ENCODE measurements at places on chromosomes 3 and 15. TPM values are rescaled to one million over a fixed set of nuclear protein-coding genes. Genes with fewer than 3 reads are reported as not detected.

The OIP5 gene
- 25.2 TPM for total RNA-seq

The CYP11A1 gene
- 1.0 TPM for total RNA-seq

DNA sequence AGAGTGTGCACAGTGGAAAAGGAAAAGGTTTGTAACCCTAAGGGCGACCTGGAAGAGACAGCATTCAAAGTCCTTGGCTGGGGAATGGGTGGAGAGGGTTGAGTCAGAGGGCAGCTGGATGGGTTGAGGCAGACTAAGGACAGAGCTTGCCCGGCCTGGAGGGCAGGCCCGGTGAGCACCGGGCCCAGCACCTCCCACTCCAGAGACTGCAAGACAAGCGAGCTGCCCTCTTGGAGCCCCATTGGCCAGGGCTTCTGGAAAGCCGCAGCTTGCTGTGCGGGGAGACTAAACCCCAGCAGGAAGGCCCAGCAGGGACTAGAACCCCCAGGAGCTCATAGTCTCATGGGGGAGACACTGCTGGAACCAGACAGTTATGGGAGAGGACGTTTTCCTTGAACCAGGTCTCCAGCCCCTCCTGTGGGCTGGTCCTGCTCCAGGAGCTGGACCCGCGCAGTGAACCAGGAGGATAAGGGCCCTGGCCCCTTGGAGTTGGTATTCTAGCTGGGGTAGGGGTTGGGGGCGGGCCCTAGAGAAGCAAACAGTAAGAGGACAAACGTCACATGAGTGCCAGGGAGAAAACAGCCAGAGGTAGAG lies 59.1 kb downstream of the RGMA start:
- DNase-seq = no peak

- DNase-seq = no peak
Observed at GRCh38 chr15:24977686-24978085, 22.9 kb downstream of the SNRPN start.

The NEK4 gene
- 52.3 TPM for total RNA-seq

The GATA2 gene
- 0.30 TPM for total RNA-seq
